ENCODE measurements at places on chromosomes 13 and 19.

- no peak for DNase-seq
These were observed 62.4 kb downstream of the SPACA7 start for GRCh38 chr13:112438515-112438914.

DNA sequence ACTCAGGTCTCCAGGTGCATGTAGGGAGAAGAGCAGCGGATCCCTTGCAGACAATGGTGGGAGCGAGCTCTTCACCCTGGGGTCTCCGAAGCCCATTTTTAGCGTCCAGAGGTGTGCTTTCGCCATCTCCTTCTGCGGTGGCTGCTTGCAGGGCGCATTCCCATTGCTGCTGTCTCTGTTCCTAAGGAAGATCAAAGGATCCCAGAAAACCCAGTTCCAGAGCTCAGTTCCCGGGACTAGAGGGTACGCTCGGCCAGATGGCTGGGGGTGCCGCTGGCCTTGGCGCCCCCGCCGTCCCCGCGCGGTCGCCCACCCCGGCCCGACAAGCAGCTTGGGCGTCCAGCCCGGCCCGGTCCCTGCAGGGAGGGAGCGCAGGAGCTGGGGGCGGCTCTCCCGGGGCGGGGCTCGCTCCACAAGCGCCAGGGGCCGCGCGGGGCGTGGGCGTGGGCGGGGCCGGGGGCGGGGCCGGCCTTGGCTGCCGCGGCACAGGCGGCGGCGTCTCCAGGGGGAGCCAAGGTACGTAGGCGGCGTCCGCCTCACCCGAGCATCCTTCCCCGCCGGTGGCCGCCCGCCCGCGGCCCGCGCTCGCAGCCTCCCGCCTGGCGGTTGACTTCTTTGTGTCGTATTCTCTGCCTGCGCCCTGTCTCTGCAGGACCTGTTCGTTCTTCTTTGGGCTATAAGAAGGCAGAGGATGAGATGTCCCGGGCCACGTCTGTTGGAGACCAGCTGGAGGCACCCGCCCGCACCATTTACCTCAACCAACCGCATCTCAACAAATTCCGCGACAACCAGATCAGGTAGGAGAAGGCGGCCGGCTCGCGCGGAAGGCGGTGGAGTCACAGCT, 96.8 kb downstream of the ATP8A2 start:
- DNase-seq = no peak

GRCh38 chr19:12749938-12750521, 1.6 kb upstream of the BEST2 start:
- DNase-seq = no peak

GRCh38 chr19:28641395-28641794, 571.6 kb downstream of the UQCRFS1 start:
- no peak for DNase-seq

DNA sequence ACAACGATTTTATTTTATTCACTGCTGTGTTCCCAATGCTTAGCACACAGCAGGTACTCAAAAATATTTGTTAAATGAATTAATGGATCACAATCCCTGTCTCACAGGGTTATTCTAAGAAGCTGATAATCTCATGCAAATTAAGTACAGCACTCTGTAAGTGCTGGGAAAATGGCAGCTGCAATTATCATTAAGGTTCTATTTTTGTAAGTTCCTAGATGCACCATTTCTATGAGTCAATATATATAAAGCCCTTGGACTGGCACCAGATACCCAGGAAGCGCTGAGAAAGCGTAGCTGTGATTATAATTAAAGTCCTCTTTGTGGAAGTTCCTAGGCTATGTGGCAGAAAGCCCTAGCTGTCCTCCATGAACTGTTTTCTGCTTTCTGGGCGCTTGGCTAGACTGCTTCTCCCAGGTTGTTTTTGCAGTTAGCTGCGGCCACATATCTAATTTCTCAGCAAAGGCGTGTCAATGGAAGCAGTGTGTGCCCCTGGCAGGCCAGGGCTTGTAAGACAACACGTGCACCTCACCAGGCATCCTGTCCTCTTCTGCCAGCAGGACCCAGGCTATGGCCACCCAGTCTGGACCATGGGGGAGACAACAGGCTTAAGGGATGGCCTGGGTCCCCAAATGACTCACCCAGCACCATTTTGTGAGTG, 5.2 kb upstream of the SRRM5 start:
- DNase-seq = no peak

GRCh38 chr13:24141333-24141910, 19.1 kb upstream of the SPATA13 start:
- no peak for DNase-seq

GRCh38 chr13:93227878-93228642, 1.5 kb downstream of the GPC6 start:
- DNase-seq = no peak

DNA sequence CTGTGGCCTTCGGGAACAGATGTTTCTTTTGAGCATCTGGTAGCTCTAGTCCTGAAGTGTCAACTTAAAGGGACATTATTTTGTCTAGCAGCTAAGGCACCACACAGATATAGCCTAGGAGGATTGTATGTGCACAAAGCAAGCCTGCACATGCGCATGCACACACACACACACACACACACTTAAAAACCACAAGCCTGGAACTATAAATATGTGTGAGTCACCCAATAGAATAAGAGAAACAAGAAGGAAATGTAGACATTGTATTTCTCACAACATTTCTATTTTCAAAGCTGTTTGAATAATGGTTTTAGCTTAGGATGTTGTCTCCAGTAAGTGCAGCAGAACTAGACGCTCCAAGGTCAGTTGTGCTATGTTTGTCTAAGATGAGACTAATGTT, 516.5 kb downstream of the SUCLA2 start:
- no peak for DNase-seq

DNA sequence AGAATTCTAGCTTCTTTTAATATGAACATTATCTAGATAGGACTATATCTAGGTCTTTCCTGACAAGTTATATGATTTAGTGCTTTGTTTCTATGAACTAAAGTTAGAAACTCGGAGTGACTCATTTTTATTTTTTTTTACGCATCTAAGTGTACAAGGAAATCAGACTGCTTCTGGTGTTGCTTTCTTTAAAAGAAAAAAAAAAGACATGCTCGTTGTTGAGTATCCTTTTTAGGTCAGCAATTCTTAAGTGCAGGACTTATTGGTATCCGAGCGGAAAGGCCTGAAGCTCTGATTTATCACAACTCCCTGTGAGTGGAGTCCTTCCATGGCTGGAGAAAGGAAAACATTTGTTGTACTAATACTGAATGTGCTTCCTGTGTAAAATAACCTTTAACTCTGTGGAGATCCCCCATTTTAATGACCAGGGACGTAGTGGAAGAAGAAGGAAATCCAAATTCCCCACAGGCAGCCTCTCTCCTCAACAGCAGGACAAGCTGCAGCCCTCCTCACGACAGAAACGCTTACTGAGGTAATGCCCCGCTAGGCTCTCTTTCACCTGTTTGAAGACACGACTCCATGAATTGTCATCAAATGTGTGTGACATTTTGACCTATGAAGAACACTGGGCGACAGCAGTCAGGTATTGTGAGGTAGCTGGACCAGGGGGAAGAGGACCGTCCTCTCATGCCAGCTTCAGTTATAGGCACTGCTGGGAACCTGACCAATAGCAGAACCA, 17.9 kb upstream of the POMP start:
- DNase-seq = no peak

GRCh38 chr19:37127999-37128820, 44.3 kb downstream of the ZNF585A start:
- DNase-seq = no peak

DNA sequence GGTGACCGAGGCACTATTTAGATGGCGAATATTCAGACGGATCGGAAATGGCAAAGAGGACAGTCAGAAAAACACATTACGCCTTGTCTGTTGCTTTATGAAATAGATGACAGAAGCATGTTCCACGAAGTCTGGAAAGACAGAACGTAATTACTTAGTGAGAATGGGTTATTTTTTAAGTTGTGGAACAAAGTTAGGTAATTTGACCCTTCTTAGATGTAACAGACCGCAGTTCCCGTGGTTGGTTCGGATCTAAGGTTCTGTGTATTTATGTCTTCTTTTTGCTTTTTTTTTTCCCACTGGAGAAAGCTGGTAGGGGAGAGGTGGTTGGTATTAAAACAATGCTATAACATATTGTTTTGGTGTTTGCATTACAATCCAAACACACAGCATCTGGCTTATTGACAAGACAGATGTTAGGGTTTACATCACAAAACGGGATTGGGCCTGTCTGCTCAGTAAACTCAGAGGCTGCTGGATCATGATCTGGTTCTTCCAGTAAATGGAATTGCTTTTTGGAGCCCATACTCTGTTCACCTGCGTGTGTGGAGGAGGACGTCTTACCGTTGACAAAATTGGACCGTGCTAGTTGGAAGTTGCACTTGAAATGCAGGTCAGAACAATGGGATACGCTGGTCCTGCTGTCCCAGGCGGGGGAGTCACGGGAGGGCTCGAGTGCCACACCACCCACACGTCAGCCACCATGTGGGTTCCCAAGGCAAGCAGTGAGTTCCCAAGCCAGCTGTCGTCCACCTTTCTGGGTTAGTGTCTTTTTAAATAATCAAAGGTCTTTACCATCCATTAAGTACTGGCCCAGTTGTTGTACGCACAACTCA, 13.8 kb downstream of the ATP11A start:
- no peak for DNase-seq

DNA sequence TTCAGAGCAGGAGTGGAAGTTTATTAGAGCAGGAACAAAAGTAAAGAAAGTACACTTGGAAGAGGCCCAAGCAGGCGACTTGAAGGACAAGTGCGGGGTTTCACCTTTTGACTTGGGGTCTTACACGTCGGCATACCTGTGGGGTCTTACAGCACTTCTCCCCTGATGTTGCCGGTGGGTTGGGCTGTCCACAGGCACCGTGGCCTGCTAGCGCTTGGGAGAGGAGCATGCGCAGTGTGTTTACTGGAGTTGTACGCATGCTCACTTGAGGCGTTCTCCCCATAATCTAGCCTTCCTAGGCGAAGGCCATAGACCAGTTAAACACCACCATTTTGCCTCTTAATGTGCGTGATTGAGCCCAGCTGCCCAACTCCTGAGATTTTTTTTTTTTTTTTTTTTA, 25.0 kb upstream of the PLEKHF1 start:
- DNase-seq = no peak

- no peak for DNase-seq
These were observed 289.2 kb upstream of the PCDH9 start for GRCh38 chr13:67519356-67519755.

All from stimulated activated CD8-positive, alpha-beta memory T cell treated with anti-CD3 and anti-CD28 coated beads, Interleukin-12 subunit alpha, Interleukin-12 subunit beta, amount 100 ng/mL, for 1 hour (primary cell).